ENCODE measurements at places on chromosomes 4 and X. TPM values are rescaled to one million over a fixed set of nuclear protein-coding genes. Genes with fewer than 3 reads are reported as not detected.

DNA sequence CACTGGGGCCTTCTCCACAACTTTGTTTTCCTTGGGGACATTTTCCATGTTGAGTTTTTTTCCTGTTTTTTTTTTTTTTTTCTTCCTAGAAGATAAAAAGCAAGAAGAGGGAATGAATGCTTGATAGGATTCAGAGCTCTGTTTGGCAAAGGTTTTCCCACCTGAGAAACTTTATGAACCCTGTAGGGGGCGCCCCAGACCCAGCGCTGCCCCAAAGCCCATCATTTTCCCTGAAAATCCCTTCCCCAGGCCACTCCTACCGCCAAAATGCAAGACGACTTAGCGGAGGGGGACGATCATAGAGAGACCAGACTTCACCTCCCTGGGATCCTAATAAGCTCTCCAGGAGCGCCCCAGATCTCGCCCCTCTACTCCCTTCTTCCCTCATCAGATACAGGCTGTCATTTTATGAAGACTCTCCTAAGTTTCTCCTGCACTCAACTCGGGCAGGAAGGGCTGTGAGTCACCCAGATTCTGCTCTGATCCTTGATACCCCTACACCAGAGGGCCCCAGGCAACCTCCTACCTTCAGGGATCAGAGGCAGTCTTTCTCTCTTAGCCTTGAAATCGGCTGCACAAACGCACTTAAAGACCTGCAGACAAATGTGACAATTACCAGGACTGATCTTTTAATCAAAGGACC lies 1.4 kb downstream of the BEX5 start:
- H3K4me1 ChIP-seq, result no peaks in the 10 kb centered on the region
- no peak overlapping the region for H3K27ac ChIP-seq
- H3K36me3 ChIP-seq, result no peaks in the 10 kb centered on the region
- H3K4me3 ChIP-seq, result no peak overlapping the region
- peaks cover 2% of the 10 kb centered on the region for H3K27me3 ChIP-seq

The ART3 gene
- not detected for total RNA-seq

The MTMR8 gene
- 2.7 TPM for total RNA-seq

DNA sequence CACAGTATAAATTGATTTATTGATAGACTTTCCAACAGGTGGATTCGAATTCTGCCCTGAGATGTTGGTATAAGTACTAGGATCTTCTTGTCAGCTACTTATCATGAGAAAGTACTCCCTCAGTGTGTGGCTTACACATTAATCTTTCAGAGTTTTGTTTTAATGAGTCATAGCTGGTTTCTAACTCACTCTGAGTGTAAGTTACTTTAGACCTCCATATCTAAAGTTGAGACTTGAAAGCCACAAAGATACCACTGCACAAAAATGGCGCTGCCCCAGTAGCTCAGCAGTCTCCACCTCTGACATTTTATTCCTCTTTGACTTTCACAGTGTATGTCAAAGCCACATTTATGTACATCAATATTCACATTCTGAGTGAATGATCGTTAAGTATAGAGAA lies 318.5 kb downstream of the ARAP2 start:
- no peak overlapping the region for H3K4me3 ChIP-seq
- no peaks in the 10 kb centered on the region for H3K36me3 ChIP-seq

Measured in kidney (tissue), 22 donors.